ENCODE measurements at places on chromosomes 12 and 14.

- no peak for DNase-seq
These were observed 146.0 kb downstream of the FLRT2 start for GRCh38 chr14:85675957-85676356.

DNA sequence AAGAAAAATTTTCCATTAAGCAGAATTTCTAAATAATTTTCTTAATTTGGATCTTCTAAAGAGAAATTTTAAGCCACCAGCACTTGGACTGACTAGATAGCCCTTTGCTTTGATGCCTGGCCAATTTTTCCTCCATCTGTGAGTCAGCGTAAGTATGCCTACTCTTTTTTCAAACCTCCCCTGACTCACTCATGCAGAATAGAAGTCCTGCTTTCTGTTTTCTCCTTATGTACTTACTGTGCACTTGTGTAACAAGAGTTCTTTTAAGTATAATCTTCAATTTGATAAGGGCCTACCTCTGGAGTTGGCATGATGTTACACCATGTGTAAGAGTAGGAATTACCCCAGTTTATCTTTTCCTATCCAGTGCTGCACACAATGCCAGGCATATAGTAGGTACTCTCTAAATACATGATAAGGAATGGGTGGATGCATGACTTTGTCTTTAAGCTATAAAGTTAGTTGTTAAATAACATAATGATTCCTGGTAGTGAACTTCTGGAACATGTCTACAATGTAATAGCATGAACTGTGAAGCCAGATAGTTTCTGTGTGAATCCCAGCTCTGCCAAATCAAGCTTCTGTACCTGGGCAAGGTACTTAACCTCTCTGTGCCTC lies 329.6 kb downstream of the TMTC2 start:
- no peak for DNase-seq

DNA sequence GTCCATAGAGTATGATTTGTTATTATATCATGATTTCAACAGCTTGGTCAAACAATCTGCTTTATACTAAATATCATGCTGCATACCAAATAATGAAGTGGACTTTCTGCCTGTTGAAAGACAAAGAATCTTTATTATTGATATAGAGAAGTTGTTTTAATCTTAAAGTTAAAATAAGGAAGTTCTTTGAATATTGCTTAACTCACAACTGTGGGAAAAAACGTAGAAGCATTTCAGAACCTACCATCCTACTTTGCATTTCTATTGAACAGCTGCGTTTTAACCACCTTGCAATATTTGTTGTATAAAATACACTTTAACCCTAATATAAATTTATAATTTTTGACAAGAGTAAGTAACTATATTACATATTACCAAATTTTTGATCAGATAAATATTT lies 22.9 kb upstream of the ARL1 start:
- no peak for DNase-seq

GRCh38 chr12:55829967-55830600 lies 697 bp upstream of the DNAJC14 start:
- peak; percentile 31 for DNase-seq

- no peak for DNase-seq
These were observed 343.3 kb downstream of the MDGA2 start for GRCh38 chr14:47332106-47332505.

DNA sequence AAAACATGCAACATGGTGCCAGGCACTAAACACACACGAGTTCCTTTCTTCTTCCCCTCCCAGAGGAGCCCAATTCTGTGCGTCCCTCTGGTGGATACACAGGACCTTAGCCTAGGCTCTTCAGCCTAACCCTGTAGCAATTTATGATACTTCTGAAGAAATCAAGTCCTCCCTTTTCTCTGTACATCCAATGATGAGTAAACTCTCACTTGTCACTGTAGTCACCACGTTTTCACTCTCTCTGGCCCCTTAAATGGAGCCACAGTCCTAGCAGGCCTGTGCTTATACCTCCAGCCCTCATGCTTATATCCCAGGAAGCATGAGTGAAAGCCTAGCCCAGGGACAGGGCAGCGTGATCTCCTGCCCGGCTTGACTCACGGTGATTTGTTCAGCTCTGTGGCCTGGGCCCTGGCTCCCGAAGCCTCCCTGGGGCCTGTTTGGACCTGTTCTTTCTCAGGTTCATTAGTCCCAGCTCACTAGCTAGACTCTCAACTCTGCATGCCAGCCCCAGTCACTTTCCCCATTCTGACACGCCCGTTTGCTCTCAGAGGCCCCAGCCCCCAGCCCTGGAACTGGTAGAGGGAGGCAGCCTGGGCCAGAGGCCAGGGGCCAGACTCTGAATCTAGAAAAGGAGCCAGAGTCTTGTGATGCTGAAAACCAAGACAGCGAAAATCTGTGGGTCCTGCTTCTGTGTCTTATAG lies 24.1 kb upstream of the PLEKHG3 start:
- DNase-seq, result no peak

DNA sequence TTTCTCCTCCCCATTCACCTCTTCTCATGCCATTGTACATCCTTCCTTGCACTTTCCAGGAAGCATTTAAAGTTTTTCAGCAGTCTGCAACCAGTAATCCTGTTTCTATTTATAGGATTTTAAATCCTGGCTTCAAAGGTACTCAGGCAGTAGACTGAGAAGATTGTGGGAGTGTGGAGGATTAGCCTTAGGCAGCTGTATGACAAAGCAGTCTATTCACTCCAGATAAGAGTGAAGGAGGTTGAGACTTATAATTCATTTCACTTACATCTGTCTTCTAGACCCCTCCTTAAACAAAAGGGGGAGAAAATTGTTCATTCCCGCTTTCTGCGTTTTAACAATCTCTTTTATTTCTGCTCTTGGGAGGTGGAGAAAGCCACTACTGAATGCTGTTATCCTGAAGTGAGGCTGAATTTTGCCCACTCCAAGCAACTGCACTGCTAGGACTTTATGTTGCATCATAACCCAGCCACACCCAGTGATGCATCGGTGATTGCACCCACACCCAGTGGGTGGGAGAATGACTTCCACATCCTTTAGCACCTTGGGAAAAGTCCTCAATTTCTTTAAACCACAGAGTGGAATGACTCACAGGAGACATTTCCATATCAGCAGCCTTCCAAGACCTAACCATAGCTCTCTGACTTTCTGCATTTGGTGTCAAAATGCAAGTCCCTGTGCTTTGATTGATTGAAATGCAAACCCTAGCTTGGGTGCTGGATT lies 382.5 kb upstream of the ATP2B1 start:
- DNase-seq, result peak; percentile 26

DNA sequence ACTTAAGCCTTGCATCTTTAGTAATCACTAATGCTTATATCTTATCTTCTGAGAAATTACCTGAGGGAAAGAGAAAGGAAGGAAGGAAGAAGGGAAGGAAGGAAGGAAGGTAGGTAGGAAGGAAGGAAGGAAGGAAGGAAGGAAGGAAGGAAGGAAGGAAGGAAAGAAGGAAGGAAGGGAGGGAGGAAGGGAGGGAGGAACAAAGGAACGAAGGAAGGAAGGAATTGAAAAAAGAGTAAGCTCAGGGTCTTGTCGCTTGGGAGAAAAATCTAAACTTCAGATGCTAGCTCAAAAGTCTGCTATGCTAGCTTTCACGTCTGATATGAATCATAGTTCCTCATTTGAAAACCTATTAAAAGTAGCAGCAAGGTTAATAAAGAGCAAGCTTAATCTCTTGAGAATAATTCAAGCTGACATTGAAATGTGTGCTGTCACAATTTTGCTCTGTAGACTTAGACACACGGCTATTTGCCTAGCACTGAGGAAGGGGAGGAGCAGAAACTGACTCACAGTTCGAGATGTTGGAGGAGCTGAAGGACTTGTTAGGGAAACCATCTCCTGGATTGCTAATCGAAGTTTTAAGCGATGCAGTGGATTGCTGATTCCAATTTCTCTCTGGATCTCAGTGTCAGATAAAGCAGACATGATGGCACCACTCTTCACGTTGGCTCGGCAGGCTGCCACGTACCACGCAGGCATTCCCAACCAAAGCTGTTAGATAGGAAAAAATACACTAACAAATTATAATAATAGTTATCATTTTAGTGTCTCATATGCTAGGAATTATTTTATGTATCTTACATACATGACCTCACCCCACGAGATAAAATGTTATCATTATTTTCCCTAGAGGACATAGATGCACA lies 216.7 kb downstream of the ACSS3 start:
- no peak for DNase-seq

- DNase-seq, result no peak
These were observed 194.6 kb upstream of the LHX5 start for GRCh38 chr12:113666223-113666622.

DNA sequence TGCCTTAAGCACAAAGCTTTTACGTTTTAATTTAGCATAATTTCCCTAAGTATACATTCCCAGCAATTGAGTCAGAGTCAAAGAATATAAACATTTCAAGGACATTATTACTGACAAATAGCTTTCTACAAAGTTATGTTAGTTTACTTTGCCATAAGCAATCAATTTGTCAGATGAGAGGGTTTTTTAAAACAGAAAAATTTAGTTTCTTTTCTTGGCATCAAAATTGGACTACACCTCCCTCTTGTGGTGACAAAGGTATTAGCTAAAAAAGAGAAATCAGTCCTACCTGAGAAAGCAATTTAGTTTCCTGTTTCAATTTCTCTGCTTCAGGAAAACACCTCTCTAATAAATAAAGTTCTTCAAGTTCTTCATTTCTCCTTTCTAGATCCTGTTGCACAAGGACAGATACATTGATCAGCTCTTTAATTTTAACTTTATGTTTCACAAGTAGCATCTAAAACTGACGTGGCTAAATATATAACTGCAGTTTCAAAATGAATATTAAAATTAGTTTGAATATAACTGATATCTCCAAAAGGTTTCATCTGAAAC lies 39.9 kb downstream of the DNAI7 start:
- peak; percentile 17 for DNase-seq

GRCh38 chr14:100031506-100032281 lies 33.5 kb upstream of the EVL start:
- no peak for DNase-seq

- DNase-seq, result no peak
These were observed 183.8 kb downstream of the TMEM132C start for GRCh38 chr12:128450810-128451209.

DNA sequence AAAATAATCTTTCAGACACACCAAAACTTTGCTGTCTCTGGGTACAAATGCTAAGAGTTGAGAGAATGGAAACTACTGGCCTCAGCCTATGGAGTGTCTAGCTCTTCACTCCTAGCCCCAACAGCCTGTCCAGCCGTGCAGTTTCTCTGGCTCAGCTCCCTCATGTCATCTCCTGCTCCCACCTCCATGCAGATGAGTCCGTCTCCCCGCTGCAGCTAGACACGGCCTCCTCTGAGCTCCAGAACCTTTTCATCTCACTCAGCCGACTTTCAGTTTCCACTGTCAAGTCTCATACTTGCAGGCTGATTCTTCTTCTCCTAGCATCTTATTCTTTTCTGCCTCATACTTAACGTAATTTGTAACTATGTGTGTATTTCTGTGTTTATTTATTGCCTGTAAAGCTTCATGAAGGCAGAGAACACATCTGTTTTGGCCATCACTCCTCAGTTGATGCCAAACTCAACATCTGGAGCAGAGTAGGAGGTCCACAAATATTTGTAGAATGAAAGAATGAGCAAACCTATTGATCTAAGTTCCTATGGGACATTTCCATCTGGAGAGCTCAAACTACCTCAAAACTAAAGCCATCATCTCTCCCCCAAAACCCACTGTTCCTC lies 139.8 kb upstream of the PWP1 start:
- DNase-seq, result no peak

DNA sequence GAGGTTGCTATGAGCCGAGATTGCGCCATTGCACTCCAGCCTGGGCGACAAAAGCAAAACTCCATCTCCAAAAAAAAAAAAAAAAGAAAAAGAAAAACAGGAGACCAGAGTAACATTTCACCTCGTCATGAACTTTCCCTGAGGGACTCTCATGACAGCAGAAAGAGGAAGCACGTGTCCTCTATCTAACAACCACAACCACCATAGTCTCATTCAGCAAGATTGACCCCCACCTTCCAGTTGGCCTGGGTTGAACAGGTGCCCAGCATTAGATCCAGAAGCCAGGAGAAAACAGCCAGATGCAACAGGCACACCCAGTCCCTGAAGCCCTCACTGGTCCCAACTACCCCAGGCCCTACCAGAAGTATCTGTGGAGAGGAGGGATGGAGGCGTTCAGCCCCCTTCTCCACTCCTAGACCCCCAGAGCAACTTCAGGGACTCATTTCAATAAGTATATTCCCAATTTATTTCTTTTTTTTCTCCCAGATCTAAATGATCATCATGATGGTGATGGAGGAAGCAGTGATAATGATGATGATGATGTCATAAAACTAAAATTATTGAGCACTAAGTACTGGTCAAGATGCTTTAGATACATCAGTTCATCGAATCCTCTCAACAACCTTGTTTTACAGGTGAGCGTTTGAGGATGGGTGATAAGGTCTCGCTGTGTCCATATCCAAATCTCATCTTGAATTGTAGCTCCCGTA lies 235.0 kb downstream of the EFCAB11 start:
- DNase-seq, result no peak

DNA sequence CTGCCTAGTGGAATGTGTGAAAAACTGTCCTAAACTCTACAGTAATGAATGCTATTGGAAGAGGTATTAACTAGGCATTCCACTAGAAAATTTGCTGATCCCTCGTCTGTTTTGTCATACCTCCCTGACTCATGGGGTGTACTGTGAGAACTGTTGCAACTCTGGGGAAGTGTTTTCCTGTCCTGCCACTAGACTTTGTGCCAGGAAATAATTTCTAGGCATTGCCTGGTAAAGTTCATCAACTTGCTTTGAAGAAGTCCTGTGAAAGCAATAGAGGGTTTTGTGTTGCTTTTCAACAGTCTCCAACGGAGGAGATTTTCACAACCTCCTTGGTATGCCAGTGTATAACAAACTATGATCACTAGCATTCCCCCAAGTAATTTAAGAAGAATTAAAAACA lies 139.9 kb downstream of the AKAP6 start:
- no peak for DNase-seq
